ENCODE measurements at places on chromosomes 7 and 10. TPM values are rescaled to one million over a fixed set of nuclear protein-coding genes. Genes with fewer than 3 reads are reported as not detected.

Gene NPTX2
- not detected for total RNA-seq

Gene TDRD1
- total RNA-seq: not detected

Gene GDF10
- 0.17 TPM for total RNA-seq

Gene CALHM1
- total RNA-seq: not detected

Gene NEUROD6
- not detected for total RNA-seq

Gene PTN
- total RNA-seq: not detected

Gene CCL26
- 14.5 TPM for total RNA-seq

Gene SLC16A12
- total RNA-seq: 0.03 TPM

Gene NUTM2D
- total RNA-seq: 1.1 TPM

Gene NODAL
- not detected for total RNA-seq

Gene IFIT2
- 4.9 TPM for total RNA-seq

Gene C10orf62
- total RNA-seq: 0.12 TPM

Gene C10orf105
- not detected for total RNA-seq

Gene LRMDA
- total RNA-seq: 4.1 TPM

Gene HMX3
- not detected for total RNA-seq

Gene ANAPC16
- 80.9 TPM for total RNA-seq

Gene SLC13A1
- not detected for total RNA-seq

Gene SNX10
- 4.3 TPM for total RNA-seq

Gene TMEM236
- 0.12 TPM for total RNA-seq

Gene ZNF680
- total RNA-seq: 2.3 TPM

Gene CUZD1
- total RNA-seq: 1.4 TPM

Gene INMT
- total RNA-seq: not detected

Gene MACROH2A2
- total RNA-seq: 24.2 TPM

Gene FEZF1
- not detected for total RNA-seq

Gene FAM25A
- 1.1 TPM for total RNA-seq

Gene PIK3CG
- not detected for total RNA-seq

Gene PRLHR
- total RNA-seq: not detected

Gene DNAJC12
- total RNA-seq: 56.2 TPM

Gene ADARB2
- total RNA-seq: not detected

Gene CTNNA3
- not detected for total RNA-seq

Gene CHST3
- total RNA-seq: 36.1 TPM

Gene NAT16
- total RNA-seq: 0.17 TPM

Gene CARD11
- 1.4 TPM for total RNA-seq

Data from A549 treated with CpdA at 1 μM for 4 hours (cell line).